ENCODE measurements at places on chromosomes 1 and 21.
A peak's percentile ranks its signal among the peaks of the same experiment; 100 is the strongest.

GRCh38 chr1:184158896-184159681, 107.6 kb downstream of the TSEN15 start:
- no peak for DNase-seq

DNA sequence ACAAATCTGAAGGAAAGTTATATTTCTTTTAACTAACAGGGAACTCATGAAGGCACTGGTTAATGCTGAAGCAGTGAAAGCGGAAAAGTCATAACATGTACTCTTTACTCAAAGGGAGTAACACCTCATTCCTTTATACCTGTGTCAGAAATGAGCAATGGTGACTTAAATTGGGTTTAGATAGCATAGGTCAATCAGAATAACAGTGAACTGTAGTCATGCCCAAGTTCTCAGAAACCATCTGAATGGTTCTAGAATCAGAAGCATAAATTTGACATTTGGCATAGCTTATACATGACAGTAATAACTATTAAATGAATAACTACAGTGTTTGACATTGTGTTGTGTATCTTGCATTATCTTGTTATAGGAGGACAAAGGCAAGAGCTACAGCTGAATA, 382.0 kb downstream of the NUF2 start:
- no peak for DNase-seq

GRCh38 chr1:200245473-200245872, 164.4 kb downstream of the ZNF281 start:
- DNase-seq, result peak; percentile 13

DNA sequence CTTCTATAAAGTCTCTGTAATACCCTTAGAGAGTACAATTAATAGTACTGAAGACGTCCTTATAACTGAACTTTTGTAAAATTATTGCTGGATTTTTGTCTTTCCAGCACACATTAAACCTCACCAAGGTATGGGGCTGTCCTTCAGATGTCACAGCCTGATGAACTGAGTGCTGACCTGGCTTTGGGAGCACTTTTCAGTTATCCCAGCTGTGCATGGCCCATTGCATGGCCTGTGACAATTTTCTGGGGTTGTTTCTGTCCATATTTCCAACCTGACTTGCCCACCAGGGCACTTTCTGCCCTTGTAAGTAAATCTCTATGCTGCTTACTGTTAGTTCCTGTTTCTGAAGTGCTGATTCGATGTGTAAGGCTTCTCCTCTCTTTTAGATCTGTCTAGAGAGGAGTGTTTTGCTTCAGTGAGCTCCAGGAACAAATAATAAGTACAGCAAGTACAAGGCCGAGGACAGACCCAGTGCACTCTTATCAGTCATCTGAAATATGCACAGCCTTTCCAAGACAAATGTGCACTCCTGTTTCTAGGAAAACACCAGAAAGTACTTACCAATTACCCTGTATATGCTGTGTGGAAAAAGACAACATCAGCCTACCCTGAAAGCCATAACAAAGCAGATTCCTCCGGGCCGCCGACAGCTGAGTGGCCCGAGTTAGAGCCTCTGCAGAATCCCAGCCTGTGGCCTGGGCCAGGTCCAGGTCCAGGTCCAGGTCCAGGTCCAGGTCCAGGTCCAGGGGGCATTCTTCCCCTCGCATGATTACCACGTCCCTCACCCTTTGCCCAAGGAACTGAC, 121.7 kb downstream of the DHRS3 start:
- DNase-seq, result no peak

- no peak for DNase-seq
These were observed 15.2 kb downstream of the PDZK1IP1 start for GRCh38 chr1:47174656-47175020.

- DNase-seq, result no peak
These were observed 451.2 kb downstream of the USP25 start for GRCh38 chr21:16181018-16181417.
